ACHN (cell line): ENCODE measurements at places on chromosomes 3 and 15.

DNA sequence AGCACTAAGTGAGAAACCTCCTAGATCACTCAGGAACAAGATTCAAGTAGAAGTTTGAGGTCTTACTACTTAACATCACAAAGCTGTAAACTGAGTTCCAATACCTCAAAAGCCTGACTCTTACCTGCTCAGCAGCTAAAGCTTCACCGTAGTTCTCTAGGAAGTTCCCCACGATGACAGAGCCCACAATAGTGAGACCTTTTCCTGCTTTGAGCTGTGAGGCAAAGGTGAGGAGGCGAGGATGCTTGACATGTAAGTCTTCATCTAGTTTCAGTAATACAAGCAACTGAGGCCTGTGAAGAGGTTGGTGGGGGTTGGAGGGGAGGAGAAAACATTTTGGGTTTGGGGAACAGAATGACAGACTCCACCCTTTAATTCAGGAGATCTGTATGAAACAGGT is 15.7 kb downstream of the EMC4 start:
- DNase-seq = no peak

GRCh38 chr3:171797265-171797679 is 13.0 kb downstream of the PLD1 start:
- DNase-seq = no peak

GRCh38 chr3:141930801-141931200 is 54.4 kb downstream of the ATP1B3 start:
- no peak for DNase-seq

DNA sequence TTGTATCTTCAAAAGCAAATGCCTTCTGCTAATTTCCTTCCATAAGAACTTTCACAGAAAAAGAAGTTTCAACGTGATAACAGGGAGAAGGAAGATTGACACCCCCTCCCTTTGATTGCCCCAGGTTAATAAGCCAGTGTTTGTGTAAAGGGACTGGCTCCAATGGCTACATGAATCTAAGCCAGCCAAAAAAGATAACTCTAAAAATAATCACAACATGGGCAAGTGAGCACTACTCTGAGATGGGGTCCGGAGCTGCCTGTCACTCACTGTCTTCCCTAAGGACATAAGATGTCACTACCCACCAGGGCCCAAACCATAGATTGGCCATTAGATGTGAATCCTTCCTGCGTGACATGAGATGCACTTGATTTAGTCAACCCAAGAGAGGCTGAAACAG is 17.6 kb upstream of the ST8SIA2 start:
- no peak for DNase-seq

DNA sequence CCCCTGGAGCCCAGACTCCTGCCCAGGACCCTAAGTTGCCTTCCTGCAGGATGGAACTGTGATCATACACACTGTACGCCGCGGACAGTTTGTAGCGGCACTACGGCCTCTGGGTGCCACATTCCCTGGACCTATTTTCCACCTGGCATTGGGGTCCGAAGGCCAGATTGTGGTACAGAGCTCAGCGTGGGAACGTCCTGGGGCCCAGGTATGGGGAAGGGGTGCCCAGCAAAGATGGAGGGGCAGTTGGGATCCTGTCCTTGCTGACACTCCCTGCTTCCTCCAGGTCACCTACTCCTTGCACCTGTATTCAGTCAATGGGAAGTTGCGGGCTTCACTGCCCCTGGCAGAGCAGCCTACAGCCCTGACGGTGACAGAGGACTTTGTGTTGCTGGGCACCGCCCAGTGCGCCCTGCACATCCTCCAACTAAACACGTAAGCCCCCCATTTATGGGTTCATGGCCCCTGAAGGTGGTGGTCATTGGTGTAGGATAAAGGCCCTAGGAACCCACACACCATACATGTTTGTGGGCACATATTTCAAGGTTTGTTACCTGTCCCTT is 28.8 kb downstream of the NBEAL2 start:
- no peak for DNase-seq

DNA sequence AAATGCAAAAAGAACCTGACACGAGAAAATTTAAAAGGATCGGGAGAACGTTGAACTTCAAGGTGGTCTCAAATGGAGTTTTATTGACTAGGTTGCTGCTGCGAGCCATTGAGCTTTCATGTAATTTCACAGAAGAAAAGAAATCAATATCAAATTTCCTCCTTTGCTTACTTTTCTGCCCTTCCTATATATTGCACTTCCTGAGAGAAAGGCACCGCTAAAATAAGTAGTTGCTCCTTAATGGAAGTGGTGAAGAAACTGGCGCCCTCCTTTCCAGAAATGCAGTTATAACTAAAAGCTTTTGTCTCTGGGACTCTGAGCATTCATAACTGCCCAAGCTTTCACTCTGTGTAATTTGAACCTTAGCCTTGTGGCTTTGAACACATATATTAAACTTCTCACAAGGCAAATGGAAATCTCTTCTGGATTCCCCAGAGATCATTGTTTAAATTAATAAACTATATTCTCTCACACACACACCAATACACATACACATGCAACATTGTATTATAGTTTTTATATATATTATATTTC is 13.4 kb downstream of the EID1 start:
- no peak for DNase-seq

GRCh38 chr15:35195649-35196048 is 110.6 kb upstream of the NANOGP8 start:
- DNase-seq = no peak

- DNase-seq = no peak
These were observed 253.8 kb upstream of the COL8A1 start for GRCh38 chr3:99384596-99384995.

DNA sequence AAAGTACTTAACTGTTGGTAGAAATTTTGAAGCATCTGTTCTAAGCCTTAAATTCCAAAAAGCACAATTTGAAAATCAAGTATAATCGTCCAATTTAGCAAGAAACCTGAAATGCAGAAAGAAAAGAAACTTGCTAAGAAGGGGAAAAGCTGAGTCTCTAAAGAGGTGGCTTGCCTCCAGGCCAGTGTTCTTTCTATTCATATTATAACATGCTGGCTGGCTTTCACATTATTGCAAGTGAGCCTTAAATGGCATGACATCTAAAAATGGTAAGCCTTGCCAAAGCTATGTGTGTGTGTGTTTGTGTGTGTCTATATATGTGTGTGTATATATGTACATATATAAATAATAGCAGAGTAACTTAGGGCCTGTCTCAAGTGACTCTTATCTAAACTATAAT is 89.5 kb downstream of the FGF12 start:
- DNase-seq = no peak

DNA sequence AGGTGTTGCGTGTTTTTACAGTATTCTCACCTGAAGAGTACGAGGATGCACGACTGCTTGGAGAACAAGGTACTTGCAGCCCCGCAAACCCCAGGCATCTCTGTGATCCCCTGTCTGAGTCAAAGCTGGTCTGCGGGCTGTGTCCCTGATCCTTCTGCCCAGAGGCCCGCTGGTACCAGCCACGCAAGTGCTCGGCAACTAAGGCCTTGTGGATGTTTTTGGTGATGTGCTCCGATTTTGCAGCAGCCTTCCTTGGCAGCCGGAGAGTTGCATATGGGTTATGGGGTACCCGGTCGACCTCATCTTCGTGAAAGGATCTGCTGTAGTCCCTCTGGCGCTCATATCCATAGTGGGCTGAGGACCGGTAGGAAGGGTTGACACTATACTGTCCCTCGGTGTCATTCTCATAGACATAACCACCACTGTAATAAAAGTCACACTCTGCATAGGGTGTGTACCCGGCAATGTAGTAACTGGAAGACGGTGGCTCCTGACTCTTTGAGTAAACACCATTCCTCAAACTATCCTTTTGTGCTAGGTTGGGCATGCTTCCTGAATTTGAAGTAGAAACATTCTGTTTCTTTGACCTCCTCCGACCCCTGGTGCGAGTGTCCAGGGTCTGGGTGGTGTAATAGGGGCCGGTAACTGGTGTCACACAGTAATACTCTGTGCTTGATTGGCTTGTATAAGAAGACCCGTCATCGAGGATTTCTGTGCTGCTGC is 58.6 kb upstream of the LMOD3 start:
- DNase-seq = no peak

DNA sequence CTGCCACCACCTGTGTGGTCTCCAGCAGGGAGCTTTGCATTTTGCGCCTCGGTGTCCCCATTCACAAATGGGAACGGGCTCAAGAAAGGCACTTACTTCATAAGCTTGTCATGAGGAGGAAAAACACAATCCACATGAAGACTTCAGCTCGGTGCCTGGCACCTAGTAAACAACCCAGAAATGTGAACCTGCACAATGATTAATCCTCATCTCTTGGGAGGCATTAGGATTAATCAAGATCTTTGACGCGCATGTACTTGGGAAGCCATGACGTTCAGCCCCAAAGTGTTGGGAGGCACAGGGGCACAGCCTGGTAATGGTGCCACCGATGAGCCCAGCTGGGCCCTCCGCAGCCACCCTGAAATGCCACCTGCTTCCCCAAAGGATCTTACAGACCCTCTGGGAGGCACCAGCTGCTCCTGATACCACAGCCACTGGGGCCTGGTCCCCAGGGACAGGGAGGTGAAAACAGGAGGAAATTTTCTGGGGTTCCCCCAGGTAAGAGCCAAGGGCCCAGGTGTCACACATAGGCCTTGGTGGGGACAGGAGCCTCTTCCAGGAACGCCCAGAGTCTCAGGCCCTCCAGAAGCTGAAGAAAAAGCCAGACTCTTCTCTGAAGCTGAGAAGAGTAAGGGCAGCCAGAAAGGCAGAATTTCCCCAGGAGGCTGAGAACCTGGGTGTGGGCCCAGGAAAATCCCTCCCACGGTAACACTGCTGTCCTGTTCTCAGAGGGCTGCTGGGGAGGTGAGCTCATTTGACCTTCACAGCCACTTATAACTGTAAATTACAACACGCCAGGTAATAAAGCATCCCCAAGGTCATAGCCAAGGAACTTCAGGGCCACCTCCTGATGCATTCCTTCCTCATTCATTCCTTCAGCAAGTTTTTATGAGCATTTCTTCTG is 507.5 kb downstream of the SHQ1 start:
- DNase-seq = no peak
